ENCODE measurements at places on chromosomes 2 and 18.
A peak's percentile ranks its signal among the peaks of the same experiment; 100 is the strongest.

DNA sequence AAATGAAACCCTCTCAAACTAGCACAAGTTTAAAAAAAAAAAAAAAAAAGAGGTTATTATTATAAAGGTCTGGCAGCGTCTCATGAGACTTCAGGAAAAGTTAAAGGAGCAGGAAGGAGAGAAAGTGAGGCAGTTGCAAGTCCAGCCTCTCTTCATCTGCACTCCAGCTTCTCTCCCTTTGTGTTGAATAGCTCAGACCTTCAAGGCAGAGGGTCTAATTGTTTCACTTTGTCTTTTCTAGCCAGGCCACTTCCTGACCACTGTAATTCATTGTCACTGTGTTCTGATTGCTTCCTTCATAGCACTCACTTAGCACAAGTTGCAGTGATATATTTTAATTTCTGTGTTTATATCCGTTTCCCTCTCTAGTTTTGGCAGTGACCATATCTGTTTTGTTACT lies 99.9 kb downstream of the SPATS2L start:
- DNase-seq: no peak

DNA sequence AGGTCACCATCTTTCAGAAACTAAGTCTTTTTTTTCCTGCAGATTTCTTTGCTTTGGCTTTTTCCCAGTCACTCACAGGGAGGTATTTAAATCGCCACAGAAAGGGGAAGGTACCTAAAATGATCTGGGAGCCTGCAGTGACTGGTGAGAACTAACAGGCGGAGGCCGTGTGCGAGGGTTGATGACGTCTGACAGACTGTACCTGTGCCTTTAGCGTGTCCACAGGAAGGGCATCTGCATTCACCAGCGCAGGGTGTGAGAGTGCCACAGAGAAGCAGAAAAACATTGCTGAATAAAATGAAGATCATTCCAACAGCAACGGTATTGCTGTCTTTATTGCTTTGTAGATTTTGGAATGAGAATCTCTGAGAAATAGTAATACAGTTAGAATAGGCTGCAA lies 5.7 kb downstream of the CTDP1 start:
- no peak for DNase-seq

DNA sequence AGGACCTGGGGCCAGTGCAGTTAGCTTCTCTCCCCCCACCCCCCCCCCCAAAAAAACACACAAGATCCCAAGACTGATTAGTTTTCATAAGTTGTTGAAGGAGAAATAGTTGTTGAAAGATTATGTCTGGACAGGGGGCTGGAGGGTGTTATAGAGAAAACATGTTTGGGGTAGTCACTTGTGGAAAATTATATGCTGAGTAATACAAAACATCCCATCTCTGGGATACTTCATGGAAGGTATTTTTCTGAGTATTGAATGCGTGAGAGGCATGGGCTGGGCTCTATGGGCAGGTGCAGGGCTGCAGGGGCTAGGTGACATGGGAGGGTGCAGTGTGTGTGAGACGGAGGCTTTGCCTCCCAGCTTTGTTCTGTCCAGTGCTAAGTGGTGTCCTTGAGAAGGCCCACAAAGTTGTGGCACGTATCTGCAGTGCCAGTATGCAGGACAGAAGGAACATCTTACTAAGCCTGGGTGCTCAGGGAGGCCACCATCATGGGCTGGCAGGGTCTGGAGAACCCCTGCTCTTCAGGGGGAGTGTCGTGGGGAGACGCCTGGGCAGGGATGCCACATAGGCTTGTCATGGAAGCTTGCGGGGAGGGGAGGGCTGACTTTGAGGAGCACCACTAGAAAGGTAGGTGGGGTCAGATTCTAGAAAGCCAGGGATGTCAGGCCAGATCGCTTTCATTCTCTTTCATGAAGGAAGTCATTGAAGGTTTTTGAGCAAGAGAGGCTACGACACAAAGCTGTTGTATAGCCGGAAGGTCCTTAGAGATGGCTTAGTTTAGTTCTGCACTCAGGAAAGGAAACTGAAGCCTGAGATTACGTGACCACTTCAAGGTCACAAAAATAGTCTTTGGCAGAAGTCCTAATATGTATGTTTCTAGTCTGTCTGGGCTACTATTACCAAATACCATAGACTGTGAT lies 232.0 kb downstream of the LDLRAD4 start:
- no peak for DNase-seq

DNA sequence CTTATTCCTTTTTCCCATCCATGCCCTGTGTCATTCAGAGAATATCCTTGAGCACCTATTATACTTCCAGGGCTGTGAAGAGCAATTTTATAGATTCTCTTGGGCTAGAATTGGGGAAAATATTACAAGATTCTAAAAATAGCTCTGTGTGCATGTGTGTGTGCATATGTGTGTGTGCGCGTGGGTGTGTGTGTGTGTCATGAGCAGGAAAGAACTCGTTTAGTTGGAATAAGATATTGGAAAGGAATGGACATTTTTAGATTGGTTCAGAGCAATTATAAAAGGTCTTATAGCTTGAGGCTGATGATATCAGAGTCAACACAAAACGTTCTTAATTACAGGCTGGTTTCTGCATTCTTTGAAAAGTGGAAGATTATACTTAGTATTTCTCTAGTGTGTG lies 212.1 kb upstream of the COPS8 start:
- peak; percentile 30 for DNase-seq

DNA sequence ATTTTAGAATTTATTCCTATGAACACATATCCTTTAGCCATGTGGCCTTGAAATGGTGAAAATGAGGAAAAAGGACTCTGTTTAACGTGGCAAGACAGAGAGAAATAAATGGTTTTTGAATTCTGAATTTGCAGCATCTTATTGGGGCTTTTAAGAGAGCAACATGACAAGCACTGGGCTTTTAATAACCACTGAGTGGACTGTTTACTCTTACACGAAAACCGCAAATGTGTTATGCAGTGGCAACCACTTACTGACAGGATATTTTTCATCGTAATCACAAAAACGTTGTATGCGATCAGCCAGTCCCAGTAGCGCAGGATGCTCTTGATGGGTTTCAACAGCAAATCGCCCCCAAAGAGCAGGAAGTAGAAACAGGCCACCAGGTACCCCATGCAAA lies 226.6 kb downstream of the NAPG start:
- no peak for DNase-seq

GRCh38 chr2:195434346-195434745 lies 222.7 kb upstream of the SLC39A10 start:
- DNase-seq: no peak

GRCh38 chr2:98501876-98502275 lies 57.2 kb downstream of the INPP4A start:
- DNase-seq: no peak

DNA sequence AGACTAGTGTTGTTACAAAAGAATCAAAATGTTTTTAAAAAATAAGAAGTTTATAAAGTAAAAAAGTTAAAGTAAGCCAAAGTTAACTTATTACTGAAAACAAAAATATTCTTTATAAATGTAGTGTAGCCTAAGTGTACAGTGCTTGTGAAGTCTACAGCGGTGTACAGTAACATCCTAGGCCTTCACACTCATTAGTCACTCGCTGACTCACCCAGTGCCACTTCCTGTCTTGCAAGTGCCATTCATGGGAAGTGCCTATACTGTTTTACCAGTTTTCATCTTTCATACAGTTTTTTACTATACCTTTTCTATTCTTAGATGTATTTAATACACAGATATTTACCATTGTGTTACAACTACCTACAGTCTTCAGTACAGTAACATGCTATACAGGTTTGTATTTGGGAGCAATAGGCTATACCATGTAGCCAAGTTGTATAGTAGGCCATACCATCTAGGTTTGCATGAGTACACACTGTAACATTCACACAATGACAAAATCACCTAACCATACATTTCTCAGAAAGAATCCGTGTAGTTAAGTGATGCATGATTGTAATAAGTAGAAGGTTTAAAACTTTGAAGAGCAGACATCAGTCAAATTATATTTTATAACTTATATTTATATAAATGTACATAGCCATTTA lies 13.4 kb downstream of the SERPINB7 start:
- DNase-seq: peak; percentile 91

DNA sequence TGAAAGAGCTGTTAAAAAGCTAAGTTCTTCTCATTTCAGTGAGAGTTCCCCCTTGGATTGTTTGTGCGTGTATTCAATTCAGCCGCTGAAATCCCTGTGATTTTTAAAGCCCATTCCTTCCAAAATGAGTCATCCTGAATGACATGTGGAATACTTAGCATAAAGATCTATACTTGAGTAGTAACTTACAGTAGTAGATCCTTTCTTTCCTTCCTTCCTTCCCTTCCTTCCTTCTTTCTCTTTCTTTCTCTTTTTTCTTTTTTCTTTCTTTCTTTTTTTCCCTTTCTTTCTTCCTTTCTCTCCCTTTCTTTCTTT lies 18.2 kb upstream of the SOX11 start:
- no peak for DNase-seq

GRCh38 chr2:227147023-227147422 lies 17.0 kb downstream of the COL4A4 start:
- DNase-seq: peak; percentile 76

- DNase-seq: peak; percentile 5
These were observed 383.0 kb upstream of the SMIM21 start for GRCh38 chr18:75810516-75810915.

DNA sequence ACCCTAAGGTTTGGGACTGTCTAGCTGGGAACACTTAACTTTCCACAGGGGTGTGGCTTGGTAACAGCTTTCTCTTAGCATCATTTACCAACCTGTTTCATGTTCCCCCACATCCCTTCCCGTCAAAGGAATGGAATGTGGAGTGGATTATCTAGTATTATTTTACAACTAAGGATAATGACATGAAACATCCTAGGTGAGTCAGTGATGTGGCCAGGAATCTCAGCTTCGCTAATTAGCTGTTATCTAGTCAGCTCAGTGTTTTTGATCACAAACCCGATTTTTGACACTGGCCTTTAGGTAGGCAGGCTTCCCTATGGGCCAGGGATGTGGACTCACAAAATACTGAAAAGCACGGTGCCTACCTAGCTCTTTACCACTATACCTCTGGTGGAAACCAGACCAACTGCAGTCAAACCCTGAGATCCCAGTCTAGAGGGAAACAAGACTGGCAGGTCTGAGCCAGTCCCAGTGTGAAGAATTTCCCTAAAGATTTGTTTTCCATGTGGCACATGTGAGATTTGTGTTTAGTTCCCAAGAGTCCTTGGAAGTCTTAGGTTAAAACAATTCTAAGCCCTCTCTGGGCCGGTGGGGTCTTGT lies 2.8 kb upstream of the NRP2 start:
- DNase-seq: no peak

DNA sequence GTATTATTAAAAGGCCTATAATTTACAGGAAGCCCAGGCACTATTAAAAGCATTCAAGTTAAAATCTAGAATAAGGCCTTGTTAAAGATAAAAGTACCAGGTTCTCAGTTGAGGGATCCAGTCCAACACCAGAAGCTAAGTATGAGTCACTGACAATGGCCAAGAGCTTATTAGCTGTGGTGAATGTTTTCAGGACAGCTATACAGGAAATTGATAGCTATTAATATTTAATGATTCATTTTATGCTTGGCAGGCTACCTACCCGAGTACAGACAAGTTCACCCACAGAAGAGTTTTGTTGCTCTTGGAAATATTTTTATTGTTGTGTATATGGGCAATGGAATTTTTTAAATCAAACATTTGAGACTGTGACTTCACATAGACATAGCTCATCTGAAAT lies 729.6 kb upstream of the ZNF804A start:
- DNase-seq: no peak

DNA sequence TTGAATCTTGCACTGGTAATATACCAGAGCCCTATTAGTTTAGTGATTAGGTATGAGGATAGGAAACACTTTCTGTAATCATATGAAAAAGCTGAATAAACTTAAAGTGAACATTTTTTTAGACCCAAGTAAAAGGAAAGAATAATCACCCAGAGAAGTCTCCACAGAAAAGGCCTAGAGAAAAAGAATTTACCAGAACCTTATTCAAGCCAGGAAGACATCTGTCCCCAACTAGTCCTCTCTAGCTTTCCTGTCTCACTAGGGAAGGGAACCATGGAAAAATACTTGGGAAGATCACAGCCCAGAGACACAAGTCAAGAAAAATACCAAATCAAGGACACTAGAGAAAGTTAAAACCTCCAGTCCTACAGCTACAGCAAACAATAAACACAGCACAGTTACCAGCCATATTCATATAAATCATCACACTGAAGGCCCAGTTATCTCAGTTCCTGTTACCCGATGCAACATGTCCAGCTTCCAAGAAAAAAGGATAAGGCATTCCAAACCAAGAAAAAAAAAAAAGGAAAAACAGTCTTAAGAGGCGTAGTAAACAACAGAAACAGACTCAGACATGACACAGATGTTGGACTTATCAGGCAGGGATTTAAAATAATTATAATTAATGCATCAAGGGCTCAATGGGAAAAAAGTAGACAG lies 461.5 kb downstream of the IRS1 start:
- no peak for DNase-seq

DNA sequence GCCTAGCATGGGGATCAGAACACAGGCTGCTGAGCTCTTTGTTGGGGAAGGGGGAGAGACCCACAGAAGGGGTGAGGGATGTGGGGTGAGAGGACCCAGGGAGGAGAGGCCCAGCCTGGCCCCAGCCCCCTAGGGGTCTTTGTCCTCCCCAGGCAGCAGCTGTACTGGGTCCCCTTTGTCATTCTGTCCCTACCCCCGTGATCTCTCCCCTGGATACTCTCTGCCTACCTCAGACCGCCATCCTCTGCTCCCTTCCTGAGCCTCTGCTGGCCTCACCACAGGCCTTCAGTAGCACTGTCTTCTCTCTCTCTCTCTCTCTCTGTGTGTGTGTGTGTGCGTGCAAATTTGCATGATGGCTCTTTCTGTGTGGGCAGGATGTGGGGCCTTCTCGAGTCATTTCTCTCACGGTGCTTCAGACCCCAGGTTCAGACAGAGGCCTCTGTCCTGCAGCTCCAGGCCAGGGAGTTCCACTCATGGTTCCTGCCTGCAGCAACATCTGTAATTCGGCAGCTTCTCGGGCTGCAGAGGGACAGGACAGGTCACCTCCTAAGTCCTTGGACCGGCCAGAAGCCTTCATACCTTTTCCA lies 1.4 kb downstream of the PSD4 start:
- DNase-seq: no peak

- DNase-seq: no peak
These were observed 22.5 kb upstream of the REL start for GRCh38 chr2:60858897-60859311.

GRCh38 chr2:38109732-38110181 lies 33.8 kb upstream of the CYP1B1 start:
- peak; percentile 66 for DNase-seq

DNA sequence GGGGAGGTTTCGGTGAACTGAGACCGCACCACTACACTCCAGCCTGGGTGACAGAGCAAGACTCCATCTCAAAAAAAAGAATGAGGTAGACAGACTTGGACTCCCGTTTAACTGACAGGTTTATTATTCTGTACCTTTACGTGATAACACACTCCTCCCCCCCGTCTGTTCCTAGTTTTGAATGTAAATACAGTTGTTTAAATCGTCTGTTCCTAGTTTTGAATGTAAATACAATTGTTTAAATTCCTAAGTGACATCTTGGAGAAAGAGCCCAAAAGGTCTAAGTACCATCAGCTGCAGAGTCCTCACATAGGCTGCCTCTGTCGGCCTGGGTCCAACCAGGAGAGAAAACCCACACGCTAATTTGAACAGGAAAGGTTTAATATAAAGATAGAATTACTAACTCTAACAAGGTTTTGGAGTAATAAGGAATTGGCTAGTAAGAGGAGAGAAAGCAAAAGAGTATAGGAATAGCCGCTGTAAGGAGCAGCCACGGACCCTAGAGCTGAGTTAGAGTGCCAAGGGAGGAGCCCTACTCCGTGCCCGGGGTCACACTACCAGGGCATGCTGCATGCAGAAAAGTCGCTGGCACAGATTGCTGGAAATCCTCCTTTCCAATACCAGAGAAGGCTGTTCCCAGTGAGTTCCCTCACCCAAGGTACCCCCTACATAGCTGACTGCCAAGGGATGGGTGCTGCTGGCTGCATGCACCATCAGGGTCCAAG lies 83.5 kb upstream of the RANBP2 start:
- no peak for DNase-seq

Measured in foreskin fibroblast (primary cell).